CD4-positive, alpha-beta T cell treated with Interferon gamma for 1 hour (primary cell): ENCODE measurements at places on chromosomes 1 and 21.
A peak's percentile ranks its signal among the peaks of the same experiment; 100 is the strongest.

- DNase-seq: no peak
These were observed 326.0 kb downstream of the BARHL2 start for GRCh38 chr1:90391126-90391525.

GRCh38 chr1:103416681-103417286 is 108.7 kb upstream of the RNPC3 start:
- DNase-seq: no peak

- DNase-seq: no peak
These were observed 729 bp upstream of the CDCA8 start for GRCh38 chr1:37691497-37692077.

GRCh38 chr1:59355361-59355760 is 58.5 kb downstream of the FGGY start:
- no peak for DNase-seq

GRCh38 chr1:85938829-85939228 is 217.7 kb downstream of the COL24A1 start:
- no peak for DNase-seq

DNA sequence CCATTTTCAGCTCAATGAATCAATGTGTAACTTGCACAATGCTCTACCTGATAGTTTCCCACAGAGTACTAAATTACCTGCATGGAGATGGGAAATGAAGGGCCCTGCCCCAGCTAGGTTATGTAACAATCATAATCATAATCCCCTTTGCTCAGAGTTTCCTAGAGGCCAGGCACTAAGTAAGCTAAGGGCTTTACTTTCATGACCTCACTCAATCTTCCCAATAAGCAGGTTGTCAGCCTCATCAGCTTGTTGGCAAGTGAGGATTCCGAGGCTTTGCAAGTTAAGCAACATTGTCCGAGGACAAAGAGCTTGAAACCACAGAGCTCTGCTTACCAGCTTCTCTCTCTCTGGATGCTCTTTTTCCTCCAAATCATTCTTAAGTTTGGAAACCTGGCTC is 64.1 kb upstream of the NTPCR start:
- DNase-seq: no peak

DNA sequence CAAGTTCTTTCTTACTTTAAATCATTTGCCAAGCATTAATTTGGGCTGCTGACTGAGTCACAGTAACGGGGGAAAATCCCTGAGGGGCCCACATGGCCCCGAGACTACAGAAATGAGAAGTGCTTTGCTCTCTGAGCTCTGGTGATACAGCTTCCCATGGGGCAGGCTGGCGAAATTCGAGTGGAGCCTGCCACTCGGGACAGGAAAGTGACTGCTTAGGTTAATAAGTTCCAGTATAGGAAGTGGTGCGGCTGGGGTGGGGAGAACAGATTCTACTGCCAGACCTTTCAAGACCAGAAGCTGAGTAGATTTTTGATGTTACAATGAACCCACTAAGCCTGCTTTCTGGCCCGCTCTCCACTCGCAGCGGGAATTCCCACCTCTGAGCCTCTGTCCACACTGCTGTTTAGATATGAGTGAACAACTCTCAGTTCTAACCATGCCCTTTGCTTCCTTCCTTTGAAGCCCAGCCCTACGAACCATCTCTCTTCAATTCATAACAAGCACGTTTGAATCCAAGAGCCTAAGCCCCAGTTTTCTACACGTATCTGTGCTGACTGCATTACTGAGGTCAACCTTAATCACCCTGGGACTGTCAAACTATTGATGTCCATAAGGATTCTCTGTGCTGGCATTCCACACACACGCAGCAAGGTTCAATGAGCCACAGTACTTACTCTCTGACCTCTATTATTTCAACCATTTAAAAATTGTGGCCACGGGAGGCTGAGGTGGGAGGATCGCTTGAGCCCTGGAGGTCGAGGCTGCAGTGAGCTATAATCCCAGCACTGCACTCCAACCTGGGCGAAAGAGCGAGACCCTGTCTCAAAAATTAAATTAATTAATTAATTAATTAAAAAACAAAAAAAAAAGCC is 9.6 kb downstream of the ZBTB17 start:
- DNase-seq: peak; percentile 68

GRCh38 chr1:25793585-25794170 is 6.3 kb upstream of the SELENON start:
- DNase-seq: no peak
